Activated CD4-positive, CD25-positive, alpha-beta regulatory T cell (primary cell): ENCODE measurements at places on chromosomes 1 and 21.

- DNase-seq, result no peak
These were observed 16.4 kb downstream of the HMGB4 start for GRCh38 chr1:33880305-33880704.

DNA sequence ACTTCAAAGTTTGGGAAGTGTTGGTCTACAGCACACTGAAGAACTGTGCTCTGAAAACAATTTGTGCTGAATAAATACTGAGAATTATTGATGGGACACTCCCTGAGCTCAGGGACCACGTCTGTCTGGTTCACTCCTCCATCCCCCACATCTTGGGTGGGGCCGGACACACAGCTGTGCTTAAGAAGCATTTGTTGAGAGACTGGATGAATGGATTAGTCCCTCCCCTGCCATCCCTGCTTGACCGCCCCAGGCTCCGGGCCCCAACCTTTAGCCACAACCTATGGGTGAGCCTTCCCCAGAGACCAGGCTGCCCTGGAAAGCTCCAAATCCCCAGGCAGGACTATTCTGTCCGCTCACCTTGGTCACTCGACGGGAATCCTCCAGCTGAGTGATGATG lies 7.5 kb downstream of the TRIM63 start:
- DNase-seq, result no peak

- DNase-seq, result no peak
These were observed 35.9 kb upstream of the SAMSN1 start for GRCh38 chr21:14581902-14582457.

GRCh38 chr1:94920061-94920460 lies 6.8 kb downstream of the CNN3 start:
- DNase-seq, result no peak

DNA sequence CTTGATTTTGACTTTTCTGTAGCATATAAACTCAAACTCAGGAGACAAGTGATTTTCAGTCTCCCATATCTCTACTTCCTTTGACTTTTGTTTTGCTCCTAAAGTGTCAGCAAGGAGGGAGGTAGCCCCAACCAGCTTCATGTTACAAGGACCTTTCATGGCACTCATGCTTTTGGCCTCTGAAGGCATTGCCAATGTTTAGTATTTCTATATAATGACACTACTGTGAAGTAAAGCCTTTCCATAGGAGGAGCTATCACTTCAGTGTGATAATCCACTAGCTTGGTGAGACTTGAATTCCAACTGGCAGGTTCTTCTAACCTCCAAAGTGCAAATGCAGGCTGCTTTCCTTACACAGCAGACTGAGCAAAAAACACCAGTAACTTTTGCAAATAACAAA lies 14.4 kb downstream of the COLGALT2 start:
- DNase-seq, result no peak

- no peak for DNase-seq
These were observed 12.1 kb upstream of the DEGS1 start for GRCh38 chr1:224170748-224171478.

GRCh38 chr1:116852910-116853309 lies 56.8 kb upstream of the PTGFRN start:
- no peak for DNase-seq

DNA sequence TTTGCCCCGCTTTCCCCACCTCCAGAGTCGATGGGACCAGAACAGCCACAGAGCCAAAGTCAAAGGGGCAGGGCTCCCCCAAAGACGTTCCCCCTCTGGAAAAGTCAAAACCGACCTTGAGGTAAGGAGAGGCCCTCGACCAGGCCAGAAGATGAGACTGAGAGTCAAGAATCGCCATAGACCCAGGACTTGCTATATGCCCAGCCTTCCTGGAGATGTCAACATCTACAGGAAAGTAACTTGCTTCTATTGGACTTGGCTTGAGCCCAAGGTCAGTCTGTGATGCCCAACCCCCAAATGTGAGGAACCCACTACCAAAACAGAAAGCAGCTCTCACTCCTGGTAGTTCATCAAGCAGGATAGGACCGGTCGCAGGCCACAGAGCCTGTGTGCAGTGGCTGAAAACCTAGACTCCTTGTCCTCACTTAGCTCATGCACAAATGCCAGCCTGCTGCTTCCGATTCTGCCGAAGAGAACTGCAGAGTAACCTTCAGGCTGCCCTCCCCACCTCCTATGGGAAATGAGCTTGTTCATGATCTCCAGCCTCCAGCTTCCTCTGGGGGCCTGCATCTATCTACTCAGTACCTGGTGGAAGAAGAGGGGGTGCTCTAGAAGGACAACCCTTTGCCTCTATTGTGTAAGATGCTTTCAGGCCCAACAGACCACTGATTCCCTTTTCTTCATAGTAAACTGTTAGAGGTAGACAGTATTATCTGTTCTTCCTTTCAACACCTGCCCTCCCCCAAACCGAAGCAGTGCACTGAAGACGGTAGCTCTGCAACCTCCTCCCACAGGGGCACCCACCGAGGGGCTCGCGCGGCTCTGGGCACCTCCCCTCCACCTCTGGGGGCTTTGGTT lies 1.4 kb downstream of the ACOT7 start:
- no peak for DNase-seq

DNA sequence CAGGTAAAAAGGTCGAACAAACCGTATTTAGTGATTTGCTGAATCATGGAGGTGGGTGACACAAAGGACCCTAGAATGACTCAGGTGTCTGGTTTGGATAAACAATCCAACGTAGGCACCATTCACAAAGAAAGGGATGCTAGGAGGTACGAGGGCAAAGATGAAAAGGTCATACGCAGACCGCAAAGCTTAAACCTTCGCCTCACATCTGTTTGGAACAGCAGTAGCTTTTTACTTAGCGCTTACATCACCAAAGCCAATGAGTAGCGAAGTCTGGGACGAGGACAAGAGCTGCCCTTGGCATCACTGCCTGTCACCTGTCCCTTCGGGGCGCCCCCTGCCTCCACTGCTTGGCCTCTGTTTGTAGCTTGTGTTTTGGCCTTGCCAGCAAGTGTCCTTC lies 350.2 kb downstream of the SMYD3 start:
- no peak for DNase-seq

- DNase-seq, result no peak
These were observed 19.6 kb upstream of the SPAG17 start for GRCh38 chr1:118204648-118205047.

GRCh38 chr1:82604524-82604923 lies 803.8 kb downstream of the ADGRL2 start:
- DNase-seq, result no peak

- no peak for DNase-seq
These were observed 6.1 kb downstream of the AADACL4 start for GRCh38 chr1:12649971-12650421.

DNA sequence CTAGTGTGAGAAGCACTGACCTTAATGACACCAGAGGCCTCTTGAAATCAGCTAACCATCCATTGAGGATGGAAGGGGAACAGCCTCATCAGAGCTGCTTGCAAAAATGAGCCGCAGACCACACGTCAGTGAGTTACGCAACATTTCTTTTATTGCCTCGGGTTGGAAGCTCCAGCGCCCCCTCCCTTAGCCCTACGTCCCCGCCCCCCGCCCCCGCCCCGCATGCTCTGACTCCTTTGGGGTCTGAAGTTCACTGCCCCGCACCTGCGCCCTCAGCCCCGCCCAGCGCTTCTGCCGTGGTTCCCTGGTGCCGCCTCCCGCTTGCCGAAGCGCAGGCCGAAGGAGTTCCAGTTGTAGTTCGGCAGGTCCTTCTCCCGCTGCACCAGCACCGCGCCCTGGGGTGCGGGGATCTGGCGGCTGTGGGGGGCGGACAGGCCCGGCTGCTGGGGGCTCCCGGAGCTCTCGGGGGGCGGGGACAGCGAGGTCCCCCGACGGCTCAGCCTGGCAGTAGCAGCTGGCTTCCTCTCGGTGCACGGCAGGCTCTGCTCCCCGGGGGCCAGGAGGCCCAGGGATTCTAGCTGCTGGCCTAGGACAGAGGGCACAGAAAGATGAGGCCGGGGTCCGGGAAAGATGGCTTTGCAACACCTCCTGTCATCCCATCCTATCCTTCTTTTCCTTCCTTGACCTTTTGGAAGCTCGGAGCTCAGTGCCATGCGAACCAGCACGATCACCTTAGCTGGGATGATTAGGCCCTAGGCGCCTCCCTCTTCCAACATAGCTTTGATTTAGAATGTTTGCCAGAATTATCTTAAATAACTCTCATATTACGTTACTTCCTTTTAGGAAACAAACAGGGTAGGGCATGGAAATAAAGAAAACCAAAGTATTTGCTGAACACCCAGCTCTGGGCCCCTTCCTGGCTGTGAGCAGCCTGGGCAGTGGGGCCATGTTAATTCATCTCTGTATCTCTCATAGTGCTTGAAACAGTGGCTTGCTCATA lies 5.8 kb downstream of the KISS1 start:
- no peak for DNase-seq

DNA sequence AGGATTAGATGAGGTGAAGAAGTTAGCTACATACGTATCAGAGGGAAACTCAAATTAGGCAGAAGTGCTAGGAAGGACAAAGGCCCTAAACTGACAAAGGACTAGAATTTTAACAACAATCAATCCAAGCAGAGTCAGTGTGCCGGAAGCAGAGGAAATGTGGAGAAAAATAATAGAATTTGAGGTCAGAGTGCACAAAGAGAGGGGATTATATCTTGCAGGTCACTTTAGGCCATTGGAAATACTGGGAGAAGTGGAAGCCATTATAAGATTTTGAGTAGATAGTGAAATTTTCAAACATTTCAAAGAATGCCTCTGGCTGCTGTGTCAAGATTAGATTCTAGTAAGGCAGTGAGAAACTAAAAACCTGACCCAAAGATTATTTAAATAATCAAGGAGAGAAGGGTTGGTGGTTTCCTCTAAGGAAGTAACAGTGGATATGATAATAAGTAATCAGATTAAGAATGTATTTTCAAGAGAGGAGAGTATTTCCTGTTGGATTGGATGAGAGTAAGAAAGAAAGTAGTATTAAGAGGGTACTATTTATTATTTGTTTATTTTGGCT lies 889.2 kb upstream of the NCAM2 start:
- DNase-seq, result no peak

GRCh38 chr1:37995751-37996345 lies 6.0 kb upstream of the SF3A3 start:
- DNase-seq, result no peak

- DNase-seq, result no peak
These were observed 307.8 kb upstream of the USP25 start for GRCh38 chr21:15421947-15422346.

- DNase-seq, result no peak
These were observed 59.0 kb downstream of the UBE2T start for GRCh38 chr1:202282596-202283283.

DNA sequence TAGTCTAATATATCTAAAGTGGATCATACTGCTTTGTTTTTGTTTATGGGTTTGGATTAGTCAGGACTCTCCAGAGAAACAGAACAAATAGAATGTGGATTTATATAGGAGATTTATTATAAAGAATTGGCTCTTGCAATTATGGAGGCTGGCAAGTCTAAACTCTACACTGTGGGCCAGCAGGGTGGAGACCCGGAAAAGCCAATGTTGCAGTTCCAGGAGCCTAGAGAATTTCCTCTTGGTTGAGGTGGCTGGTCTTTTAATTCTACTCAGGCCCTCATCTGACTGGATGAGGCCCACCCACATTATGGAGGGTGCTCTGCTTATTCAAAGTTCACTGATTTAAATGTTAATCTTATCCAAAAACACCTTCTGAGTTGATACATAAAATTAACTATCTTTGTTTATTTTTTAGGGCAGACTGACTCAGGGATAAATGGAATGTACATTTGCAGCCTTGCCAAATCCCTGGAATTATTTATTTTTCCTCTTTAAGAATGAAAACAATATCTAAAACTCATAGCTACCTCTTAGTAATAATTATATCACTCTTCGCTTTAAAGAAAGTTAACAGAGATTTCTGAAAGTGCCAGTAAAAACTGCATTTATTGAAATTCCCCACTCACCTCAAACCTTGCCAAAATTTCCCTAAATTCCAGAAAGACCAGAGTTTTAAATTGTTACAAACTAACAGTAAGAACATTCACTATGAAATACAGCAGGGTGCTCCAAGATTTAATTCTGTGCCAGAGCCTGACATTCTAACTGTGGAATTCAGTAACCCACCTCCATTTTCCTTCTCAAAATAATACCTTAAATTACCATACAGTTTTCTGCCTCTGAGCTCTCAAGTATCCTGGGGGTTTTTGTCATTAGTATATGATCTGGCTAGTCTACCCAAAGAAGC lies 36.6 kb upstream of the SSX2IP start:
- no peak for DNase-seq

GRCh38 chr1:32702599-32703478 lies at the start of gene SYNC:
Gene SYNC (minus strand): TSS chr1:32702770. CDS start chr1:32702660, 110 bp downstream.
- no peak for DNase-seq

- DNase-seq, result no peak
These were observed 21.3 kb downstream of the FAM78B start for GRCh38 chr1:166145499-166145898.

GRCh38 chr1:18875107-18875795 lies 15.8 kb upstream of the TAS1R2 start:
- peak; percentile 32 for DNase-seq

- no peak for DNase-seq
These were observed 8.4 kb upstream of the GUCA2B start for GRCh38 chr1:42144711-42145388.

DNA sequence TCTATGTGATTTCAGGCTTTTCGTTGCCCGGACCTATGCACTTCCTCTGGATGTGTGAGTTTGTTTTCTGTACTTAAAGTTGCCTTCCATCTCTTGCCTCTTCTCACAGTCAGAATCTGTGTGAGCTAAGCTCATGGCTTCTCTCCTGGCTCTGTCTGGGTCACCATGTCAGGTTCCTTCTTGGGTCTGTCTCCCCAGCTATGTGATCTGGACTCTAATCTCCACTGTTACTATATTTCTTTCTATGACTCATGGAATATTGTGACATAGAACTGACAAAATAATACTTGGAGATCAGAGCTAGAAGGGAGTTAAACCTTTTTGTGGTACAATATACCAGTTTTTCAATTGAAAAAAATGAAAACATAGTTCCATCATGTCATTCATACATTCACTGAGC lies 172.7 kb upstream of the FGGY start:
- DNase-seq, result no peak

DNA sequence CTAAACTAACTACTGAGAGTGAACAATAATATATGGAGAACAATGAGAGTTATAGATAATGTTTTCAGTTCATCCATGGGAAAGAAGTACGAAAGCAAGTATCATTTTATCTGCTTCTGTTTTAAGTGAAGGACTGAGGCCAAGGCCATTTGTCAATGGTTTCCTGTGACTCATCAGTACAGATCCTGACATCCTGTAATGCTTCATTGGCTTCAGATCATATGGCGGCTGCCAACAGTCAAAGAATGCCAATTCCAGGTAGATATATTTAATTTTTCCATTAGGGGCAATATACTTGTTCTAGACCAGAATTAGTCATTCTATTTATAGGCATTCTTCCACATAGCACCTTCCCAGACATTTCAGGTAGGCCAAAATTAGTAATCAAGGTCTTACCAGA lies 97.3 kb downstream of the USH2A start:
- DNase-seq, result no peak

GRCh38 chr21:40829791-40830190 lies 17.2 kb downstream of the DSCAM start:
- DNase-seq, result no peak
